Ovary (tissue), 10 donors: ENCODE measurements at places on chromosomes 4 and X. TPM values are rescaled to one million over a fixed set of nuclear protein-coding genes. Genes with fewer than 3 reads are reported as not detected.
A peak's percentile ranks its signal among the peaks of the same experiment; 100 is the strongest.

Gene SH3RF1
- total RNA-seq: 19.7 TPM

DNA sequence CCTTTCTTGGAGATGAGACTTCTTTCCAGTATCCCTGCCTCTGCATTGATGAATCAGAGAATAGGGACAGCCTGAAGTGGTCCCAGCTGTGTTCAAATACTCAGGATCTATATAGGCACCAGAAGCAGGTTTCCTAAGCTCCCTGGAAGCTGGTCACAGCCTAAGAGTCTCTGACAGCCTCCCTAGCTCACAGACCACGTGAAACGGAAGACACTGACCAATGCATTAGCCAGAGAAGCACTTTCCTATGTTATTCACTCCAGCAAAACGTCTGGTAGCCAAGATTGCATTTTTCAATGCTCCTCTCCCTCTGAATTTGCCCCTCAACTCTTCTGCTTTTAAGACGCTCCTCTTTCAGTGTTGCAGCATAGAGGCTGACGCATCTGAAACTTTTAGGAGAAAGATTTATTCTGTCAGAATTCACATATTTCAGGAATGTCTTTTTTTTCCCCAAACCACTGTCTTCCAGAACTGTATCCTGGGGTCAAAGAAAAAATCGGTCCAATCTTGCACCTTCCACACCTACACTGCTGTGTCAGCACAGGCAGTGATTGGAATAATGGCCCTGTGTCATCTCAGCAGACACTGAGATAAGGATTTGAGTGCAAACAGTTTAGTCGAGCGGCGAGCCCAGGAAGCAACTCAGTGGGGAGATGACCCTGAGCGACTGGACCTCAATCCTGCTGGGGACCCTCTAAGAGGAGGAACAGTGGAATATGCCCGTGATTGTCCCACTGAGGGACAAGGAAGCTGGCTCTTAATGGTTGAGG, 109.4 kb downstream of the SMIM20 start:
- H3K36me3 ChIP-seq: no peaks in the 10 kb centered on the region
- no peaks in the 10 kb centered on the region for H3K27me3 ChIP-seq
- no peak overlapping the region for H3K27ac ChIP-seq
- DNase-seq: no peak
- H3K4me1 ChIP-seq: peaks cover 5% of the 10 kb centered on the region

DNA sequence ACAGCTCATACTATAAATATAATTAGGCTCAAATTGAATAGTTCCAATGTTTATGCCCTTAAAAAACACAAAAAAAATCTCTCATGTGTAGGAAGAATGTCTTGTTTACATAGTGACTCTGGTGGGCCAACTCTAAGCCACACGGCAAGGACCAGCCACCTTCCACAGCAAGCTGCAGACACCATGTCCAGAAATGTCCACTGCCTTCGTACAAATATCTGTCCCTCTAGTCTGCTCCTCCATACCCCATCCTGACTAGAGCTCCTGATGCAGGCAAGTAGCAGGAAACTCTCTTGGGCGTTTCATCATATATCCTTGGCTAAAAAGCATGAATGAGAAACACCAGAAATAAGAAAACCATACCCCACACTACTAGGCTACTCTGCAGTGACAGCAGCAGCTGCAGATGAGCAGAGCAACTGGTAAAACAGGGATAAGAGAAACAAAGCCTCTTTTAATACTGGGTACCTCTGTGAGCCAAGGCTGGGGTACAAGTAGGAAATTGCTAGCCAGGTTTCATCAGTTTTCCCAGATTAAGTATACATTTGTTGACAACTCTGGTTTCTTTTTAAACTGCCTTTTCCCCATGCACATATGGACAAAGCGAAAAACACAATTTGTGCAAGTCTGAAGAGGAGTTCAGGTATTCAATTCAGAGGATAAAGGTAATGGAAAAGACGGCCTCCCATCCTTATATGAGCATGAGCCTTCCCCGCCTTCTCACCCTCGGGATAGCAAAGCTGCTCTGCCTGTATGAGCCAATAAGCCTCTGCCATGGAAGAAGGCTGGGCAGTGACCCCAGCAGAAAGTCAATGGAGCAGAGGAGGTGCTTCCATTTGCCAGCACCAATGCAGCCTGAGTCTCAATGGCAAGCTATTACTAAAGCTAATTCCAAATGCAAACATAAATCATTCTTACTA, 245.4 kb downstream of the DCLK2 start:
- H3K27me3 ChIP-seq: no peaks in the 10 kb centered on the region
- no peaks in the 10 kb centered on the region for H3K4me1 ChIP-seq
- no peak overlapping the region for H3K27ac ChIP-seq
- no peak for DNase-seq

GRCh38 chr4:2417765-2418649, at the start of gene ZFYVE28:
Gene ZFYVE28, minus strand, starts transcription at chr4:2418645. Its CDS starts 322 bp downstream, at chr4:2418323.
- no peak for DNase-seq
- no peaks in the 10 kb centered on the region for H3K36me3 ChIP-seq
- H3K27ac ChIP-seq: no peak within 1 kb of the TSS
- H3K4me3 ChIP-seq: peak within 1 kb of the TSS; percentile 41

- H3K36me3 ChIP-seq: no peaks in the 10 kb centered on the region
- peaks cover 3% of the 10 kb centered on the region for H3K4me1 ChIP-seq
- no peak for DNase-seq
- no peaks in the 10 kb centered on the region for H3K27me3 ChIP-seq
- H3K4me3 ChIP-seq: no peak overlapping the region
- H3K27ac ChIP-seq: no peak overlapping the region
These were observed 103.3 kb upstream of the RBPJ start for GRCh38 chr4:26217481-26217880.

GRCh38 chr4:178185517-178185916, 743.3 kb upstream of the AGA start:
- no peaks in the 10 kb centered on the region for H3K36me3 ChIP-seq
- DNase-seq: no peak
- no peaks in the 10 kb centered on the region for H3K27me3 ChIP-seq
- no peak overlapping the region for H3K27ac ChIP-seq

GRCh38 chrX:19133784-19134183, 11.5 kb upstream of the ADGRG2 start:
- no peaks in the 10 kb centered on the region for H3K4me1 ChIP-seq
- no peaks in the 10 kb centered on the region for H3K27me3 ChIP-seq
- DNase-seq: no peak

DNA sequence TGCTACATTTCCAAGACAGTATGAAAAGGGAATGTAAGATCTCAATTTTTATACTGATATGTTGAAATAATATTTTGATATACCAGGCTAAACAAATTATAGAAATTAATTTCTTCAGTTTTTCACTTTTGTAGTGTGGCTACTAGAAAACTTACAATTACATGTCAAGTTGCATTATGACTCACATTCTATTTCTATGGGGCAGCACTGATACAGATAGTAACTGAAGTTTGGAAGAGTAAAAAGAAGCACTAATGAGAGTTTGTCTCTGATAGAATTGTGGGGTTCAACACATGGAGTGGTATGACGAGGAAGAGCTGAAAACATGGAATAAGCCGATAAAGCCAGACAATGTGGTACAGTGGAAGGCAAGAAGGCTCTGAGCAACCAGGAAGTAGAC, 95.6 kb downstream of the NR3C2 start:
- H3K27me3 ChIP-seq: no peaks in the 10 kb centered on the region
- no peak for DNase-seq
- peaks cover 3% of the 10 kb centered on the region for H3K4me1 ChIP-seq
- no peaks in the 10 kb centered on the region for H3K36me3 ChIP-seq
- H3K27ac ChIP-seq: no peak overlapping the region
- H3K4me3 ChIP-seq: no peak overlapping the region

GRCh38 chrX:25020905-25021449, 5.2 kb upstream of the ARX start:
- H3K4me3 ChIP-seq: peak overlapping the region; percentile 22
- H3K36me3 ChIP-seq: no peaks in the 10 kb centered on the region
- DNase-seq: peak; percentile 66
- H3K4me1 ChIP-seq: no peaks in the 10 kb centered on the region
- no peaks in the 10 kb centered on the region for H3K27me3 ChIP-seq
